ENCODE measurements at places on chromosomes 2 and 18. TPM values are rescaled to one million over a fixed set of nuclear protein-coding genes. Genes with fewer than 3 reads are reported as not detected.

GRCh38 chr2:162198239-162198638, 45.0 kb downstream of the FAP start:
- no peak for DNase-seq
- H3K27ac ChIP-seq = no peak overlapping the region
- H3K36me3 ChIP-seq = no peaks in the 10 kb centered on the region

DNA sequence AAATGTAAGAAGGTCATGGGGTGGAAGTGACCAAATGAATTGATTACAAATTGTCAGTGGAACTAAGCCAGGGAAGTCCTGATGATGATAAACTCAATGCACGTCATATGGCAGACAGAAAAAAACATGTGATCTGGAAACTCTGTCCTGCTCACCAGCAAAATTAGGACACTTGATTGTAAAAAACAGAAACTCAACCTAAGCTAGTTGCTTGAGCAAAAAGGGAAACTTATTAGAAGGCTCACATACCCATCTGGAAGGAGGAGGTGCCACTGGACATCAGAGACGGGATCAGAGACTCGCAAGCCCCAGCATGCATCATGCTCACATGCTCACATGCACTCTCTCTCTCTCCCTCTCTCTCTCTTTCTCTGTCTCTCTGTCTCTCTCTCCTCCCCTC, 96.8 kb downstream of the SP3 start:
- no peaks in the 10 kb centered on the region for H3K36me3 ChIP-seq
- H3K4me1 ChIP-seq = peaks cover 30% of the 10 kb centered on the region
- no peaks in the 10 kb centered on the region for H3K27me3 ChIP-seq
- no peak overlapping the region for H3K4me3 ChIP-seq

DNA sequence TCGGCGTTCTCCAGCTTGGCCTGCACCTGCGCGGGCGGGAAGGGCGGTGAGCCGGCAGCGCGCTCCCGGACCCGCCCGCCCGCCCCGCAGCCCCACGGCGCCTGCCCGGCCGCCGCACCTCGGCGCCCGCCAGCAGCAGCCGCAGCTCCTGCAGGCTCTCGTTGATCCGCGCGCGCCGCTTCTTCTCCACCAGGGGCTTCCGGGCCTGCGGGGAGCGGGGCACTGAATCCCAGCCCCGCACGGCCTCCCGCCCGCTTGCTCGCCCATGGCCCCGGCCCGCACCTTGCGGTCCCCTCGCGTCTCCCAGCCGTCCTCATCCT, 335 bp downstream of the HES6 start:
- DNase-seq = no peak
- no peak overlapping the region for H3K4me3 ChIP-seq
- peaks cover 4% of the 10 kb centered on the region for H3K36me3 ChIP-seq

DNA sequence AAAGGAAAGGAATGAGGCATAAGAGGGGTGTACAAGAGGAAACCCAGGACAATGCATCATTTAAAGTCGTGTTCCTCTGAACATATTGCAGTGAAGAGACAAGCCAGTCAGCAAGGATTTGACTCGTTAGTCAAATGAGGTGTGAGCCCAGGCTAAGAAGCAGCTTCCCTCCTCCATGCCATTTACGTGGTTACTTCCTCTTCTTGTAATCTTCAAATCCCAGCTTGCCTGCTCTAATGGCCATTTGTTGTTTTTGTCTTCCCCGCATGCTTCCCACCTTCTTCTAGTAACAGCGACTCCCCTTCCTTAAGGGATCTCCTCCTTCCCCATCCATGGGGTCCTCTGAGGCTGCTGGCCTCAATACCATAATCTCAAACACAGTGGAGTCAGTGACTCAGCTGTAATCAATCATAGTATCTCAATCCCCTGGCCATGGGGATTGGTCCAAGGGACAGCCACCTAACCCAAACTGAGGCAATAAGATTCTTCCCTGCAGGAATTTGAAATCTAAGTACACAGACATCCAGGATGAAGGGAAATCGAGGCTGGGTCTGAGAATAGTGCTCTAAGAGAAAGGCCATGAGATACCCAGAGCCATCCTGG, 37.6 kb downstream of the SLC14A1 start:
- H3K4me3 ChIP-seq = no peak overlapping the region
- no peaks in the 10 kb centered on the region for H3K27me3 ChIP-seq
- peaks cover 15% of the 10 kb centered on the region for H3K4me1 ChIP-seq
- no peaks in the 10 kb centered on the region for H3K36me3 ChIP-seq
- no peak for DNase-seq

DNA sequence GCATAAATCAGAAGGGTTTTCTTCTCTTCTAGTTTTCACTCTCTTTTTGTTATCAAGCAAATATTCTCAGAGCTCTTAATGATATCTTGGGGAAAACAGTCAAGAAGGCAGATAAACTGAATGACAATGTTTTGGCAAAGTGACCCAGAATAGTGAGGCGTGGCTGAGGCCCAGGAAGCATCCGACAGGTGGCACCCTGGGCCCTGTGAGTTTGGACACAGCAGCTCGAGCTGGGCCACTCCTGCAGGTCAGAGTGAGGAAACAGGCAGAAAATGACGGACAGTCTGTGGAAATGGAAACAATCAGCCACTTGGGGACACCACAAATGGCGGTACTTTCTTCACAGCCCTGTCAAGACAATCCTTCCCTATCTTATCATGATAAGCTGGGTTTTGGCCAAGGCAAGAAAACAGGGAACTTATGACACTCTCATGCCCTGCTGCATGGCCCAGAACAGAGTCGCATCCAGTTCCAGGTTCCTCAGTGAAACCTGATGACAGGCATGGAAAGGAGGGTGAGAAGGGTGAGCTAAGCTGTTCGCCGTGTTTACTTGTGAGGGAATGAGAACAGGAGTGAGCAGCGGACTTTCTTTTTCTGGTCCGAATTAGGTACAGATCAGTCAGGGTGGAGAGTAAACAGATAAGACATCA, 32.1 kb downstream of the MRPL44 start:
- peaks cover 7% of the 10 kb centered on the region for H3K27me3 ChIP-seq
- H3K36me3 ChIP-seq = no peaks in the 10 kb centered on the region
- H3K27ac ChIP-seq = no peak overlapping the region
- no peaks in the 10 kb centered on the region for H3K4me1 ChIP-seq
- H3K4me3 ChIP-seq = no peak overlapping the region

DNA sequence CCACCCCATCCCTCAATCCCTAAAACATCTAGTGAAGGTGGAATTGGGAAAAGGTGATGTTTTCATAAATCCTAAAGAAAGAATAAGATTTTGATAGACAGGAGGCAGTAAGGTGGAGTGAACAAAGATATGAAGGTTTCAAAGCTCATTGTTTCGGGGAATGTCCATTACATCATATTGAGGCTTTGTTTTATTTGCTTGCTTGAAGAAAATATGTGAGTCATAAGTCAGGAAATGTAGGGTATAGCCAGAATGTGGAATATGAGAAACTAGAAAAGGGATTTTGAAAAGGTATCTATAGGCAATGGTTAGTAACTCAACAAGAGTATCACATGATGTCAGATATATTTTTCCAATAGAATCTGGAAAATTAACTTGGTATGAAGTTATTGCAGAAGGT, 1178.5 kb upstream of the ACVR2A start:
- no peak overlapping the region for H3K27ac ChIP-seq
- H3K4me1 ChIP-seq = no peaks in the 10 kb centered on the region
- H3K27me3 ChIP-seq = peaks cover 15% of the 10 kb centered on the region
- no peak overlapping the region for H3K4me3 ChIP-seq
- no peaks in the 10 kb centered on the region for H3K36me3 ChIP-seq

- no peak for DNase-seq
- H3K4me1 ChIP-seq = no peaks in the 10 kb centered on the region
- H3K27me3 ChIP-seq = no peaks in the 10 kb centered on the region
- H3K4me3 ChIP-seq = no peak overlapping the region
- peaks cover 60% of the 10 kb centered on the region for H3K36me3 ChIP-seq
Observed at GRCh38 chr2:54652540-54652939, 70.9 kb upstream of the EML6 start.

DNA sequence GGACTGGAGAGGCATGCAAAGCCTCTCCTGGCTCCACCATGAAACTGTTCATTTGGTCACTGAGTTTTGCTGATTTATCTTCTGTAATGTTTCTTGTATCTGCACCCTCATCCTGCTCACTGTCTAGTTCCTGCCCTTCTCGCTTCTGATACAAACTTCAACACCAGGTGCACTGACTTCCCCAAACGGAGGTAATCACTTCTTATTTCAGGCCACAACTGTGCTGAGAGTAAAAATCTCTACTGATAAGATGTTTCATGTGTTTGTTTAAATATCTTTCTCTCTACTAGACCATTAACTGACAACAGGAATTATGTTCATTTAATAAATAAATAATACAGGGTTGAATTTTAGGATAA, 10.9 kb upstream of the NT5C1B start:
- H3K27ac ChIP-seq = no peak overlapping the region
- H3K4me3 ChIP-seq = no peak overlapping the region

- no peaks in the 10 kb centered on the region for H3K36me3 ChIP-seq
- H3K27ac ChIP-seq = no peak overlapping the region
- H3K4me1 ChIP-seq = no peaks in the 10 kb centered on the region
- no peaks in the 10 kb centered on the region for H3K27me3 ChIP-seq
- DNase-seq = no peak
- no peak overlapping the region for H3K4me3 ChIP-seq
Observed at GRCh38 chr2:143955401-143956065, 564.4 kb downstream of the ZEB2 start.

GRCh38 chr2:128770143-128771085, 451.7 kb upstream of the HS6ST1 start:
- H3K36me3 ChIP-seq = no peaks in the 10 kb centered on the region
- no peak overlapping the region for H3K27ac ChIP-seq
- peaks cover 14% of the 10 kb centered on the region for H3K4me1 ChIP-seq
- H3K27me3 ChIP-seq = peaks cover 6% of the 10 kb centered on the region
- no peak overlapping the region for H3K4me3 ChIP-seq

GRCh38 chr2:11215407-11215806, 60.1 kb downstream of the SLC66A3 start:
- H3K4me1 ChIP-seq = no peaks in the 10 kb centered on the region
- no peaks in the 10 kb centered on the region for H3K27me3 ChIP-seq
- H3K4me3 ChIP-seq = no peak overlapping the region
- H3K27ac ChIP-seq = no peak overlapping the region
- peaks cover 42% of the 10 kb centered on the region for H3K36me3 ChIP-seq
- no peak for DNase-seq

DNA sequence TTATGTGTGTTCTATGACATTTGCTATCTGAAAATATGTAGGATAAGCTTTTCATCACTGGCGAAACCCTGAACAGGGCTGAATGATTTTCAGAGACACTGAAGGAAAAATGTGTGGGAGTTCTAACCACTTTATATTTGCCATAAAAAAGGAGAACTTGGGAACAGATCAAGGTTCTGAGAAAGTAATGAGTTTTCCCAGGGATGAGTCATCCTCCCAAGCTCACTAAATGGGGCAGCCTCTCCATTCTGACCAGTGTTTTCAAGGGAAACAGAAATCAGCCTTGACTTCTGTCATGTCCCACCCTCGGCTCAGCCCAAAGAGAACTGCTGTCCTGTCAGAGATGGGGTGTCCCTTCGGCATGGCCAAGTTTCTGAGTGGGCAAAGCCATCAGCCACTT, 2109.8 kb upstream of the CELF4 start:
- H3K36me3 ChIP-seq = no peaks in the 10 kb centered on the region
- H3K4me3 ChIP-seq = no peak overlapping the region
- H3K27me3 ChIP-seq = no peaks in the 10 kb centered on the region
- H3K4me1 ChIP-seq = no peaks in the 10 kb centered on the region
- H3K27ac ChIP-seq = no peak overlapping the region
- DNase-seq = no peak

GRCh38 chr2:155502766-155503165, 804.3 kb downstream of the KCNJ3 start:
- H3K4me1 ChIP-seq = no peaks in the 10 kb centered on the region
- no peak overlapping the region for H3K27ac ChIP-seq
- no peak overlapping the region for H3K4me3 ChIP-seq
- no peaks in the 10 kb centered on the region for H3K36me3 ChIP-seq

GRCh38 chr2:238415036-238415764, 11.5 kb upstream of the ASB1 start:
- H3K27me3 ChIP-seq = no peaks in the 10 kb centered on the region
- H3K4me3 ChIP-seq = no peak overlapping the region
- no peak for DNase-seq
- peaks cover 13% of the 10 kb centered on the region for H3K4me1 ChIP-seq
- no peak overlapping the region for H3K27ac ChIP-seq

DNA sequence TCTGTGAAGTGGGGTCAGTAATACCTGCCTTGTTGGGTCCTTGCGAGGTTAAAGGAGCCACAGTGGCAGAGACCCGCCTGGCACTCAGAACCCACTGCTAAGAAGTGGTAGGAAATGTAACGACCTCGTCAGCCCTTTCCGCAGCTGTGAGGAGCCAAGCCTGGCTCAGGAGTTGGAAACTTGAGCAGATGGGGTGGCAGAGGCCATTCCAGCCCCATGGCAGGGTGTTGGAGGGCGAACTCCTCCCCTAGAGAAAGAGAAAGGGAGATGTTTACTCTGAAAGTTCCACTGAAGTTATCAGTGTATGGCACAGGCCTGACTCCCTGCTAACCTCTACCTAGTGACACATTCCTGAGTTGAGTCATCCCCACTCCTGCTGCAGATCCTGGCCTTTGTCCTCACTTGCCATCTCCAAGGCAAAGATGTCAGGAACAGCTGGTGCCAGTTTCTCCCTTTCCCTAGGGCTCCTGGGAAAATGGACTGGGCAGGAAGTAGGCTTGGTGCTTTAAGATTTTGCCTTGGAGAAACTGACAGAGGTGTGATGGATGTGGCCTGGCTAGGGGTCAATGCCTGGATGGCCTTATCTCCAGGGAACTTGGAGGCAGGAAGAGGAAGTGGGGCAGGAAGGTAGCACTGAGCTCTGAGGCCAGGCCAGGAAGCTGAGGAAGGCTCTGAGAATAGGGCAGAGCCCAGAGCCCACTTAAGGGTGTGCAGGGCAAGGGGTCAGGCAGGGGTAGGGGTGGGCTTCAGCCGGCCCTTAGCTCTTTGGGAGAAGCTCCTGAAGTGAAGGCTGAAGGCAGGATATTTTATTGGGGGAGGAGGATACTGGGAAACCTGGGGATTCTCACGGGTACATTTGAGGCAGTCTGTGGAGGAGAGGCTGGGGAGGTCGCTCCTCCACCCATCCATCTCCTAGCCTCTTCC, 888 bp downstream of the VAMP5 start:
- H3K4me1 ChIP-seq = peaks cover 29% of the 10 kb centered on the region
- H3K4me3 ChIP-seq = peak overlapping the region; percentile 47
- no peak for DNase-seq
- no peaks in the 10 kb centered on the region for H3K36me3 ChIP-seq
- no peaks in the 10 kb centered on the region for H3K27me3 ChIP-seq

- peaks cover 12% of the 10 kb centered on the region for H3K4me1 ChIP-seq
Observed at GRCh38 chr2:200786423-200786822, 25.3 kb upstream of the BZW1 start.

GRCh38 chr18:78995740-78996395, 16.2 kb downstream of the SALL3 start:
- no peak overlapping the region for H3K4me3 ChIP-seq
- H3K4me1 ChIP-seq = peaks cover 5% of the 10 kb centered on the region
- H3K36me3 ChIP-seq = peaks cover 3% of the 10 kb centered on the region
- peaks cover 9% of the 10 kb centered on the region for H3K27me3 ChIP-seq
- H3K27ac ChIP-seq = no peak overlapping the region

GRCh38 chr18:58361212-58361611, 267.7 kb downstream of the ALPK2 start:
- DNase-seq = no peak
- peak overlapping the region; percentile 44 for H3K27ac ChIP-seq
- peaks cover 26% of the 10 kb centered on the region for H3K36me3 ChIP-seq
- H3K27me3 ChIP-seq = no peaks in the 10 kb centered on the region
- no peak overlapping the region for H3K4me3 ChIP-seq

Gene C2orf66
- 0.29 TPM for total RNA-seq

Gene NPPC
- 1.6 TPM for total RNA-seq

Gene TCF4
- 189 TPM for total RNA-seq

Gene C2orf72
- 16.7 TPM for total RNA-seq

Gene IL1RL1
- not detected for total RNA-seq

Gene ABHD3
- 29.3 TPM for total RNA-seq

Gene RNF125
- 1.8 TPM for total RNA-seq

Data from type B pancreatic cell (in vitro differentiated cells).